ENCODE measurements at places on chromosomes 4 and X.

DNA sequence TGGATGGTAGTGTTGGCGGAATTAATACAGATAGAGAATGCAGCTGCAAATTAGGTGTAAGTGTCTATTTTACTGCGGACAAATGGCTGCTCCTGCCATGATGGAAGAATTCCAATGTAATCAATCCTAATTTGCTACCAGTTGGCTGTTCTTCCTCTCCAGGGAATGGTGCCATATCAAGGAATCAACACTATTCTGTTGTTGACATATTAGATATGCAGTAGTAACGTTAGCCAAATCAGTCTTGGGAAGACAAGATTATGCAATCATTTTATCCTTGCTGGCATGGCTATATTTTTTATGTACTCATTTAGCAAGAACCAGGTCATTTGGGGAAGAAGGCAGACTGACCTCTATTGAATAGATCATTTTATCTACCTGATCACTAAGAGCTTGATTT lies 271.2 kb upstream of the AGA start:
- DNase-seq: no peak

- no peak for DNase-seq
Observed at GRCh38 chrX:24424948-24425347, 40.1 kb upstream of the PDK3 start.

DNA sequence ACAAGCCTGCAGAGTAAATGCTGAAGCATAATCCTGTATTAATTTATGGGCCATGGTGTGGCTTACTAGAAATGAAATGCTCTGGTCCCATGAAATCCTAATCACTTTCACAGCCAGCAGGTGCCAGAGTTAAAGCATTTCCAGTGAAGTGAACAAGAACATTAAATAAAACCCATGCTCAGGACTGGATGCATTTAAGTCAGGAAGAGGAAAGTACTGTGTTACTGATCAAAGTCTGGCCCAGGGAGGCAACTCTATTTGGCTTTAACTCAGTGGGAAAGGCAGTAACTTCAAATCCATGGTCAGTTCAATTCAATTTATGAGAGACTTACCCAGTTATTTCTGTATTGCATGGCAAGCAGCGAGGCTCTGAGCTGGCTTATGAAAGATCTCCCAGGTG lies 29.2 kb downstream of the AGA start:
- DNase-seq: no peak

GRCh38 chr4:90457817-90458216 lies 330.6 kb downstream of the CCSER1 start:
- DNase-seq: no peak

DNA sequence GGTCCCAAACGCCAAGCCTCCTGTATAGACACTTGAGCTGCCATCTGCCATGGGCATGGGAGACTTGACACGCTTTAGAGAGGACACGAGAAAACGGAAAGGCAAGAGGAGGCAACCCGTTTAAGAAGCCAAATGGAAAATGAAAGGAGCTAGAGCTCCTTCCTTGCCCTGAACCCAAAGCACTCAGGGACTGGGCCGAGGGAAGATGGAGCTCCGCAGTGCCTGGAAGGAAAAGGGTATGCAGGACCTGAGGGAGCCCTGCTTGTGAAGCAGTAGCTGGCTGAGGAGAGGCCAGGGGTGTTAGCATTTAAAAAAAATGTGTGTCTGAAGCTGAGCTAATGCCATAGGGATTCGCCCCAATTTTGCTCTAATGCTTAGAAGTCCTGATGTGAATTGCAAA lies 15.1 kb downstream of the MCF2 start:
- DNase-seq: no peak

- DNase-seq: no peak
Observed at GRCh38 chr4:54729256-54729655, 71.5 kb downstream of the KIT start.

DNA sequence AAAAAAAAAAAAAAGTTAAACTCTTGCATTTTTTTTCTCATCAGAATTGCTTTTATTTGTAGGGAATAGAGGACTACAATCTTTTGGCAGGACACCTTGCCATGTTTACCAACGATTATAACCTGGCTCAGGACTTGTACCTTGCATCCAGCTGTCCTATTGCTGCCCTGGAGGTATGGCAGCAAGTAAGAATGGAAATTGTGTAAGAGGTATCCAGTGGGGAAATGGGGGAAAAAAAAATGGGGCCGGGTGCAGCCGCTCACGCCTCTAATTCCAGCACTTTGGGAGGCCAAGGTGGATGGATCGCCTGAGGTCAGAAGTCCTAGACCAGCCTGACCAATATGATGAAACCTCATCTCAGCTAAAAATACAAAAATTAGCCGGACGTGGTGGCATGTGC lies 49.8 kb downstream of the WDR19 start:
- DNase-seq: no peak
